IPS DF 6.9 (cell line): ENCODE measurements at places on chromosomes 5 and 9.
A peak's percentile ranks its signal among the peaks of the same experiment; 100 is the strongest.

- DNase-seq, result no peak
These were observed 271.5 kb downstream of the CCDC171 start for GRCh38 chr9:15824310-15824709.

DNA sequence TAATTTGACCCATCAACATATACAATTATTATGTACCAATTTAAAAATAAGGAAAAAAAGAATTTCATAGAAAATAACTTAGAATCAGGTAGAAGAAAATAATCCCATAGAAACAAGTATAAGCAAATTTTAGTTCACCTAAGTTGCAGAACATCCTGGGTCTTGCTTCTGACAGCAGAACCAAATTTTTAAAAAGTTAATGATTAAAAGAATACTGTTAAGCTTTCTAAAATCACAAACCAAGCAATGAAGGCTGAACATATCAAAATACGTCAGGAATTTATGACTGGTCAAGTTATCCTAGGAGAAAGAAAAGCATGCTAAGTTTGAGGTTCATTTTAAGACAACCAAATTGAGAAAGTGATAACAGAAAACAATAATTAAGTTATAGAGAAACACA lies 650.9 kb downstream of the PTPRD start:
- DNase-seq, result no peak

DNA sequence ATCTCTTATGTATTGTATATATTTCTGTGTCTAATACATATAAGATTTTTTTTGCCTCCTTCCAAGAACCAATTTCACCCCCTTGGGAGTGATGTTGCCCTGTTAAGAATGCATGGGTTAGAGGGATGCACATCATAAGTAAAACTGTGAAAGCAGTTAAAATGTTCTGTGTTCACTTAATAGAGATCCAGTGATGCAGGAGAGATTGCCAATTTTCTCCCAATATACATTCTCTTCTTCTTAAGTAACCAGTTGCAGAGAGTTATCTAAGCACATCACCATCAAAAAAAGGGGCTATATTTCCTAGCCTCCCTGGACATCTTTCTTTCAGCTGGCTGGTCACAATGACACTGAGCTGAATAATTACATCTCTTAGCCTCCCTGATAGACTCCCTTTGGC lies 307.0 kb downstream of the OSTF1 start:
- no peak for DNase-seq

GRCh38 chr5:136403346-136403745 lies 38.0 kb upstream of the TRPC7 start:
- no peak for DNase-seq

DNA sequence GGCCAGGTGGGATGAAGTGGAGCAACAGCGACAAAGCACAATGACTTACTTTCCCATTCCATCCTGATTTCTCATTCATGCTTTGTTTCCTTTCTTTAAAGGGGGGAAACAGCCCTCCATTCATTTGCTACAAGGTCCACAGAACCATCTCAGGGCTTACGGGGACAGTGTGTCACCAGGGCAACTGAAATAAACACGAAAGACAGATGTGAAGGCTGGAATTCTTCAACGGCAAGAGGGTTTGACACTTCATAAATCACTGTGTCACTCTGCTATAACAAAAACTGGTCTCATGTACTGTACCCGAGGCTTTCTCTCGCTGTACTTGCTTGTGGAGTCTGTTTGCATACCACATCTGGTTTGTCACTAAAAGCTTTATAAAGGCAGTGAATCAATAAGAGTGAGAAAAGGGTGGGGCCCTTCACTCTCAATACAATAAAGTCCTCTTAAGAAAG lies 150.8 kb downstream of the EFNA5 start:
- DNase-seq, result no peak

DNA sequence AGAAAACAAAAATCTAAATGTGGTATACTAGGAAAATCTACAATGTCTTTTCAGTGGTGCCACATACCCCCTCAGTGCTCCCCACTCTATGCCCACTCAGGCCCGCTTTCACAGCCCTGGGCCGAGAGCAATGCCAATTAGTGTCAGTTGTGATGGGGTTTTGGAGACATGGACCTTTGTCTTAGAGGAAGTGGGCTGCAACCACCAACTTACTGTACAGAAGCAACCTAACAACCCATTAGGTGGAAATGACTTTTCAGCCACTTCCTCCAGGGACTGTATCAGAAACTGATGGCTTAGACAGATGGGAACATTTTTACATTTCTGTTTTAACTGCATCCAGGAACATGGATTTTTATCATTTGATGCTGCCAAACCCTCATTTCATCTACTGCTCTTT lies 268.0 kb downstream of the BNC2 start:
- DNase-seq, result no peak

GRCh38 chr9:72305102-72305546 lies 59.9 kb downstream of the ZFAND5 start:
- peak; percentile 54 for DNase-seq

- no peak for DNase-seq
These were observed 47.8 kb downstream of the ERGIC1 start for GRCh38 chr5:172881691-172882370.

- DNase-seq, result no peak
These were observed 2.0 kb downstream of the ATP6V0E1 start for GRCh38 chr5:172985596-172985995.

- no peak for DNase-seq
These were observed 11.4 kb upstream of the ASS1 start for GRCh38 chr9:130433168-130433946.

GRCh38 chr5:1140171-1140817 lies 28.4 kb upstream of the SLC12A7 start:
- peak; percentile 25 for DNase-seq

- DNase-seq, result no peak
These were observed 69.4 kb downstream of the KLHL3 start for GRCh38 chr5:137666461-137666850.

GRCh38 chr5:59317023-59317773 lies 576.3 kb downstream of the PDE4D start:
- DNase-seq, result no peak

DNA sequence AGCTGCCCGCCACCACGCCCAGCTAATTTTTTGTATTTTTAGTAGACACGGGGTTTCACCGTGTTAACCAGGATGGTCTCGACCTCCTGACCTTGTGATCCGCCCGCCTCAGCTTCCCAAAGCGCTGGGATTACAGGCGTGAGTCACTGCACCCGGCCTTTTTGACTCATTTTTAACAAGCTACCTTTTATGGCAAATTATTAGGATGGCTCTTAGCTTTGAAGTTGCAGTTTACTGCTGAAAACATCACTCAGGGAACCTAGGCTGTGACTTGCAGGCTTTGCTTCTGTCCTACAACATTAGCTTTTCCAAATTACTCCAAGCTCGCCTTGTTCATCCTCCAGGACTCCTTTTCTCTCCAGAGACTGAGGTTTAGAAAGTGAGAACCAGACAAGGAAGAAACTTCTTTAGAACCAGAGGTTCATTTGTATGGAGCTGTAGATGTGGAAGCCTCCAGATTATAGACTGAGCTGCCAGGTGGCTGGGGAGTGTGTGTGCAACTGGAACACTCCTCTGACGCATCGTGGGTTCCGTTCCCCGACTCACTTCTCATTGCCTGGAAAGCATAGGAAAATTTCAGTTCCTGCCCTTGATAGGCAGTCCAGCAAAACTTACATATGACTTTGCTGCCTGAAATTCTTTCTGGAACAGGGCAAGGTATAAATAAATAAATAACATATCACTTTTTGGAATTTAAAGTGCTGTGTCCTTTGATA lies 23.8 kb upstream of the SPTAN1 start:
- DNase-seq, result no peak

DNA sequence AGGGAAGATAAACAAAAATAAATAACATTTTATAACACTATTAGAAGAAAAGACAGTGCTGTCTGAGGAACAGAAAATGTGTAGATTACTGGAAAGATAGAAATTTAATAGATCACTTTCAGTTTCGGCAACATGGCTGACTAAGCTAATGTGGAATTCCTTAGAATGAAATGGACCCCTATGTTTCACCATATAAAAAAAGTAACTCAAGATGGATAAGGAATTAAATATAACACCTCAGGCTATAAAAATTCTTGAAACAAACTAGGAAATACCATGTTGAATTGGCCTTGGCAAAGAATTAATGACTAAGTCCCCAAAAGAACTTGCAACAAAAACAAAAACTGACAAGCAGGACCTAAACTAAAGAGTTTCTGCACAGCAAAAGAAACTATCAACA lies 558.3 kb downstream of the CHSY3 start:
- no peak for DNase-seq

GRCh38 chr9:131464354-131465000 lies 38.2 kb upstream of the POMT1 start:
- DNase-seq, result no peak

- DNase-seq, result no peak
These were observed 295.2 kb downstream of the ARHGAP26 start for GRCh38 chr5:143065185-143065965.

GRCh38 chr9:120534266-120534665 lies 45.7 kb downstream of the CDK5RAP2 start:
- DNase-seq, result no peak

GRCh38 chr9:124017929-124018729 lies 6.6 kb downstream of the LHX2 start:
- no peak for DNase-seq

GRCh38 chr9:136623842-136624183 lies 38.9 kb upstream of the EGFL7 start:
- no peak for DNase-seq

DNA sequence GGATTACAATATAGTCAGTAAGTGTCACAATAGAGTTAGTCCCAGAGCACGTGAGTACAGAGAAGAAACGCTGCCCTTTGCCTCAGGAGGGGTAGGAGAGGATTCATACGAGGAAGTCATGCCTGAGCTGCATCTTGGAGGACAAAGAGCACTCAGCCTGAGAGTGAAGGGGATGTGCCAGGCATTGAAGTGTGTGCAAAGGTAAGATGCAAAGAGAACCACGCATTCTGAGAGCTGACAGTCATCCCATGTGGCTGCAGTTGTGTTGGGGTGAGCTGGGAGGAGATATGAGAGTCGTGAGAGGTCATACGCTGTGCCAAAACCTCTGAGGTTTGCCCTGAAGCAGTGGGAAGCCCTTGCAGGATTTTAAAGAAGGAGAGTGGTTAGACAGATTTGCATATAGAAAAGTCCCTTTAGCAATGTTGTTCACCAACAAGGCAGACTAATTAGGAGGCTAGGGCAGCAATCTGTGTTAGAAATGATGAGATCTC lies 97.5 kb downstream of the PIP5K1B start:
- DNase-seq, result no peak

DNA sequence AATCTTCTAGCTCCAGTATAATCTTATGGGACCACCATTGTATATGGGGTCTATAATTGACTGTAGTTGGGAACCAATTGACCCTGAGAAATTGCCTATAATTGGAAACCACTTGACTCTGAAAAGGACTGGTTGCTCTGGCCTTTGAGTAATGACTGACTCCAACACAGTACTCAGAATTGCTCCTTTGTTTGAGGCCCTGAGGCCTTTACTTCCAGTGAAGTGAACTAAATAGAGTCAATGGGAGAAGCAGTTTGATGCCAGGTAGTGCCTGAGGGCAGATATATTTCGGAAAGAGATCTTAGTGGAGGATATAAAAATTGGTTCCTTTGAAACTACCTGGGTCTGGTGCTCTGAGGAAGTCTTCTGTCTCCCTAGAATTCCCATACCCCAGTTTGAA lies 16.0 kb upstream of the TMEM171 start:
- DNase-seq, result no peak

GRCh38 chr5:78235289-78235688 lies 59.2 kb downstream of the AP3B1 start:
- no peak for DNase-seq

DNA sequence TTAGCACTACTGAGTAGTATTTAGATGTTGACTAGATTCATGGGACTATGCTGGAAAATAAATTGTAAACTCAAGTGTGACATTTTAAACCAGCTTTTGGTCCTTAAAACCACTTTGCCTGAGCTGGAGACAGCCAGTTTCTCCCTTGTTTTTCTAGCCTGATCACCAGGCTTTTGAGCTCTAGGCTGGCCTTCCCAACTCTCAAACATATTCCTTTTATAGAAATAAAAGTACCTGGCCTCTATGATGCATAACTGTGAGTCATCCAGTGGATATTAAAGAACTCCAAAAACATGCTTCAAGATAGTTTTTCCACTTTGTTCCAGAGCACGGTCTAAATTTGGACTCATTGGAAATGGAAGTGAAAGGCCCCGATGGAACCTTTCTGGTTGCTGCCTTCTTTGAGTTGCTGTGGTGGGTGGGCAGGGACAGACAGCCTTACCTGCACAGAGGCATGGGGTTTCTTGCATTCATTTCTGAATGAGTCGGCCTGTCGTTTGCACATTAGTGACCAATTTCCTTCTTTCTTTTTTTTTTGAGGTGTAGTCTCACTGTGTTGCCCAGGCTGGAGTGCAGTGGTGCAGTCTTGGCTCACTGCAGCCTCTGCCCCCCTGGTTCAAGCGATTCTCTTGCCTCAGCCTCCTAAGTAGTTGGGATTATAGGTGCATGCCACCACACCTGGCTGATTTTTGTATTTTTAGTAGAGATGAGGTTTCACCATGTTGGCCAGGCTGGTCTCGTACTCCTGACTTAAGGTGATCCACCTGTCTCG lies 43.1 kb downstream of the TRIO start:
- DNase-seq, result no peak

DNA sequence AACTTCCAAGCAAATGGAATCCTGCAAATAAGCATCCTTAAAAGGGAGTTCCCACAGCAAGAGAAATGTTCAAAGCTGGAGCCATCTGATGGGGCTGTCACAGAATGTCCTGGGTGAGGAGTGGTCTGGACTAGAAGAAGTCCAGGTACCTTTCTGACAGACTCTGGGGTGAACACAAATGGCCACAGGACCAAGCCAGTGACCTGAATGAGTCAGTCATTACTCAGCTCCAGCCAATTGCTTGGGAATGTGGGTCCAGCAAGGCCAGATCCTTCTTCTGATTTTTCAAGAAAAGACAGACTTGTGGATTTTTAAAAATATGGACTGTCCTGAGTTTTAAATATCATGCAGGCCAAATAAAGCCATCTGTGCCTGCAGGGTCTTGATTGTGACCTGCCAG lies 30.1 kb downstream of the GALNT10 start:
- DNase-seq, result no peak

DNA sequence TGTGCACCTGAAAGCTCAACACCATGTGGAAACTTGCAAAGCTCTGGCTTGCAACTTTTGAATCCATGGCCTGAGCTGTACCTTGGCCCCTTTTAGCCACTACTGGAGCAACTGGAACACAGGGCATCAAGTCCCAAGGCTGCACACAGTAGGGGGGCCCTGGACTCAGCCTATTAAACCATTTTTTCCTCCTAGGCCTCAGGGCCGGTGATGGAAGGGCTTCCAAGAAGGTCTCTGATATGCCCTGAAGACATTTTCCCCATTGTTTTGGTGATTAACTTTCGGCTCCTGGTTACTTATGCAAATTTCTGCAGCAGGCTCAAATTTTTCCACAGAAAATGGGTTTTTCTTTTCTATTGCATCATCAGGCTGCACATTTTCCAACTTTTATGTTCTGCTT lies 22.7 kb upstream of the PRLR start:
- no peak for DNase-seq

DNA sequence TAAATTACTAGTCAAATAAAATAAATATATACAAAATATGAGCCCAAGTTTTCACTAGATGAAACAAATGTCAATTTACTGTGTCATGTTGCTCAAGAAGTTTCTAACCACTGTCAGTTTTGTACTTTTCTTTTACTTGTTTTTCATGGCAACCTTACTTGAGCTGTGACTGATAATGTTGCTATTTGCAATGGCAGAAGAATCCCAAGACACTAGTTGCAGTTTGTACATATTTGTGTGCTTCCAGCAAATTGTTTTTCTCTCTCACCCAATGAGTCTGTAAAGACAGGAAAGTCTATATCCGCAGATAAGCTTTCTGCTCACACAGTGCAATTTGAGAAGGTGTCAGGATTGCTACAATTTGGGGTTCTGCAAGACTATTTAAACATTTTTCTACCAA lies 338.6 kb upstream of the PCSK5 start:
- DNase-seq, result no peak

GRCh38 chr5:39639618-39640089 lies 214.9 kb upstream of the DAB2 start:
- DNase-seq, result no peak
